NCI-H774 (cell line): ENCODE measurements at places on chromosomes 13 and 19.

DNA sequence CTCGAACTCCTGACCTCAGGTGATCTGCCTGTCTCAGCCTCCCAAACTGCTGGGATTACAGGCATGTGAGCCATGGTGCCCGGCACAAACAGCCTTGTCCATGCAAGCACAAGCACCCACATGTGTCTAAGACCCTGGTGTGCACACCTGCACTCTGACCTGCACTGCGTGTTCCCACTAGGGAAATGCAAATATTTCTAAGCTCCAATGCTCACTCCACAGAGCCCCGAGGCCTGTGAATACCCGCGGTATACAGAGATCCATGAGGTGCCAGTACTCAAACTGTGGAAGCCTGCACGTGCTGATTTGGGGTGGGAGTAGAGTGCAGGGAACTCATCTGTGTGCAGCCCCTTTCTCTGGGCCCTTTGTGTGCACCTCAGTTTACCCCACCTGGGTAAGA is 14.7 kb downstream of the GADD45B start:
- DNase-seq = no peak

- DNase-seq = no peak
These were observed 12.9 kb upstream of the LENG8 start for GRCh38 chr19:54436031-54436523.

DNA sequence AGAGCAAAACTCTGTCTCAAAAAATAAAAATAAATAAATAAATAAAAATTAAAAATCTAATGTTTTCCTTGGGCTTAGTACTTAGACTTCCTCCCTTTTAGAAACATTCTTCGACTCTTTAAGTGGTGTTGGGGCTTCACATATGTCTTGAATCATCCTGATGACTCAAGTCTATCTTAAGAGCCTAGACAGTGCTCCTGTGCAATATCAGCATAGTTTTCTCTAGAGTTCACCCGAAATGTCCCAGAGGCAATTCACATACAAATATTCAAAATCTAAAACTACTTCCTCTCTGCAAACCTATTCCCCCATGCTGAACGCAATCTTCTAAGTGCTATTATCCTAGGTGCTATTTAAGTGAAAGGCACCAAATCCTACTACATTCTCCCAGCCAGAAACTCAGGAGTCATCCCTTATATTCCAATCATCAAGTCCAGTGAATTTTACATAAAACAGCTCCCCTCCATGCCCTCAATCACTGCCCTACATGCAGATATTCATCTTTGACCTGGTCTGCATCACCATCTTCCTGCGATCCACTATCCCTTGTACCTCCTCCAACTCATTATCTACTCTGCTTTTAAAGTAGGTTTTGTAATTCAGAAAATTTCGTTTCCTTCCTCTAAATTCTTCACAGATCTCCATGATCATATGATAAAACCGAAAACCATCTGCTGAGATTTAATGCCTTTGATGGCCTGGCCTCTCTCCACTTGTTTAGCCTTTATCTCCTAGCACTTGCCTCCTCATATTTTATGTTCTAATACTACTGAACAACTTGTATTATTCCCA is 102.7 kb downstream of the ELF1 start:
- no peak for DNase-seq

- DNase-seq = no peak
These were observed 11.5 kb upstream of the ILF3 start for GRCh38 chr19:10642473-10643171.

DNA sequence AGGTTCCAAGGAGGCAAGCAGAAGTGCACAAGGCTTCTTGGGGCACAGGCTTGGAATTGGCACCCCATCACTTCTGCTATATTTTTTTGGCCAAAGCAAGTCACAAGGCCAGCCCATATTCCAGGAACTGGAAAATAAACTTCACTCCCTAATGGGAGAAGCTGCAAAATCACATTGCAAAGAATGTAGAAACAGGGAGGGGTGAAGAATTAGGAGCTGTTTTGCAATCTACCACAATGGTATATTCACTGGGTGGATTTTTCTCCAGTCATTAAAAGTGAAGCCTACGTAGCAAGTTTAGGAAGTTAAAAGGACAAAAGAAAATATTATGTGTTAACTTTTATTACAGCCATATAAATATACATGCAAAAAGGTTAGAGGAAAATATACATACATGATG is 464.8 kb downstream of the COG6 start:
- no peak for DNase-seq

GRCh38 chr13:34671137-34671536 is 270.9 kb upstream of the NBEA start:
- no peak for DNase-seq

DNA sequence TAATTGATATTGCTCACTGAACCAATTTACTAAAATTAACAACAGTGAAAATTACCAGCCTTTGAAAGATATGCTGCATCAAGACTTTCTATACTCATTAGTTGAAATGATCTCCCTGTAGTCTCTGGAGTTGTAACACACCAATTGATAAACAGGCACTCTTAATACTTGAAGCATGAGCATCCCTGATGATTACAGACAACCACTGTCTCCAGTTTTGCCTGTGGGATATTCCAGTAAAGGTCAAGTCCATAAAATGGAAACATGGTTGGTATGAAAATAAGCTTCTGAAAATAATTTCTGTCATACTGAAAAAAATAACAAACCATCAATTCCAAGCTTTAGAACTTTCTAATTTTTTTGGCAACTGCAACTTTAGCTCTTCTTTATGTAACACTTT is 405.8 kb downstream of the SPRY2 start:
- no peak for DNase-seq

GRCh38 chr13:57128909-57129308 is 11.8 kb upstream of the PRR20A start:
- DNase-seq = no peak

DNA sequence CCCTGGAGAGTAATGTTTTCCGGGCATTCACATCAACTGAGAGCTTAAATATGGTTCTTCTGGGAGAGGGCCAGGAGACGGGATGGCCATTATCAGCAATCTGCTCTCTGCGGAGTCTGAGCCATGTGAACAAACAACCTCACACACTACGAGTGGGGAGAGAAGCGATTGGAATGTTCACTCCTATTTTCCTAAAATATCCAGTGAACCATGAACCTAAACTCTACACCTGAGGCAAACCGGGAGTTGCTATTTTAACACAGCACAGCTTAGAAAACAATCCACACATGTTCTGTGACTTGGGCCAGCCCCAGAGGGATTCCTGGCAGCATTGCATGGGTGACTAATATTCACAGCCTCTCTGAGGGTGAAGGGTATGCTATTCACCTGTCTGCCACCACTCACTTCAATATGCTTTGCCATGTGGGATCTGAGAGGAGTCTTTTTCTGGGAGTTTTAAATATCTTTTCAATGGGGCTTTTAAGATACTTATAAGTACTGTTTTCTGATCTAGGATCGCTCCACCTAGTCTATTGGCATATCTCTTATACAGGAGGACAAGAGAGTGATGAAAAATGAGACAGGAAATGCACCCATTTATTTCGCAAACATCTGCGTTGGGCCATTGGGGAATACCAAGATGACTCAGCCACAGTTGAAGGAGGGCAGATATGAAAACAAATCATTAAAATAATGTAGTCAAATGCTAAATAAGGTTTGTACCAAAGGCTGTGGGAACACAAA is 72.6 kb upstream of the SERP2 start:
- no peak for DNase-seq

GRCh38 chr13:22126433-22127021 is 455.7 kb downstream of the FGF9 start:
- no peak for DNase-seq

GRCh38 chr19:38155453-38155852 is 68.6 kb downstream of the DPF1 start:
- no peak for DNase-seq

DNA sequence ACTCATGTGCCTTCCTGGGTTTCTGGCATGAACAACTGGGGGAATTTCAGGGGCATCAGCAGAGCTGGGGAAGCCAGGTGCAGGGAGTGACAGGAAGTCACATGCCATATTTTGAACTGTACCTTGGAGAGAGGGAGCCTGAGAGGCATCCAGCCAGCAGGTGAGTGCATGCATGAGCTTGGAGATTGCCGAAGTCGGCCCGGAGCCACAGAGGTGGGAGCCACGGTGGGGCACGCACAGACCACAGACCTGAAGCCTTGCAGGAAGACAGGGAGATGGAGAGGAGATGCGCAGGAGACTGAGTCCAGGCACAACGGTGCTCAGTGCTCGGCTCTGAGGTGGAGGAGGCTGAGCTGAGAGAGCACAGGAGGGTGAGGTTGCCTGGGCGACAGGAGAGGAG is 55.1 kb downstream of the CDADC1 start:
- DNase-seq = no peak

- no peak for DNase-seq
These were observed 10.6 kb downstream of the CD70 start for GRCh38 chr19:6580313-6580712.

- no peak for DNase-seq
These were observed 22.6 kb downstream of the ERCC5 start for GRCh38 chr13:102868366-102868936.

DNA sequence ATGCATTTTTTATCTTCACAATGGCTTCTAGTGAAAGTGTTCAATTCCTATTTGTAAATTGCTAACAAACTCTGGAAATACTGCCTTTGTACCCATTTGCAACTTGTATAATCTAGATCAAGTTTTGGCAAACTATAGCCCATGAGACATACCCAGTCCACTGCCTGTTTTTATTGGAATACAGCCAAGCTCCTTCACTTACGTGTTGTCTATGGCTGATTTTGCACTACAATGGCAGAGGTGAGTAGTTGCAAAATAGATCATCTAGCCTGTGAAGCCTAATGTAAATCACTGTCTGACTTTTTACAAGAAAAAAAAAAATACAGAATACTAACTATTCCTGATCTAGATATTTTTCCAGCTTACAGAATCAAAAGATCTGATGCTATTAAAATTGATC is 37.1 kb downstream of the DZIP1 start:
- no peak for DNase-seq

- no peak for DNase-seq
These were observed 260.8 kb upstream of the TSHZ3 start for GRCh38 chr19:31610018-31610417.

- DNase-seq = no peak
These were observed 749 bp downstream of the GATAD2A start for GRCh38 chr19:19405971-19406877.

DNA sequence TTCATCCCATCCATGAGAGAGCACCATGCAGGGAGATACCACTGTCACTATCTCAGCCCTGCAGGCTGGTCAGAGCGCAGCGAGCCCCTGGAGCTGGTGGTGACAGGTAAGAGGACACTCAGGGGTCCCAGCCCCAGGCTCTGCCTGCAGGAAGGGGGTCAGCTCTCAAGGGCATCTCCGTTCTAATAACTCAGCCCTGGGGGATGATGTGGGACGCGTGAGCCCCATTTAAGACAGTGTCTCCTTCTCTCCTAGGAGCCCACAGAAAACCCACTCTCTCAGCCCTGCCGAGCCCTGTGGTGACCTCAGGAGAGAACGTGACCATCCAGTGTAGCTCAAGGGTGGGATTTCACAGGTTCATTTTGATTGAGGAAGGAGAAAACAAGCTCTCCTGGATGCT is 15.5 kb upstream of the KIR3DL3 start:
- DNase-seq = no peak

- DNase-seq = no peak
These were observed 84.4 kb downstream of the ESD start for GRCh38 chr13:46712524-46712923.

DNA sequence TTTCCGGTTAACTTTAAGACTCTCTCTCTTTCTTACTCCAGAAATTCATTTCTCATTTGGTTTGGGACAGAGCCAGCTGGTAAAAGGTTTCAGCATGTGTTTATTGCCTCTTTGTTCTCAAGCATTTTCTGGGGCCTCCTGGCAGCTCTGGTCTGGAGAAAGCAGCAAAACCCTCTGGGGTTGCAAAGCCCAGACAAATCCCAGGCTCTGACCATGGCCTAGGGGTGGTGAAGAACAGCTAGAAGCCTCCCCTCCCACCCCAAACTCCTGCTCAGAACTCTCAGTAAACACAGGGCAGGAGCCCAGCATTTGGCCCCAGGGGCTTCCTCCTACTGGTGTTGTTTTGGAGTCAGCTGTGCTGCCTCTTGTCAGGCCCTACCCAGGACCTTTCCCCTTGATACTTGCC is 124.2 kb upstream of the SERP2 start:
- no peak for DNase-seq
